ENCODE measurements at places on chromosomes 7 and 10.

DNA sequence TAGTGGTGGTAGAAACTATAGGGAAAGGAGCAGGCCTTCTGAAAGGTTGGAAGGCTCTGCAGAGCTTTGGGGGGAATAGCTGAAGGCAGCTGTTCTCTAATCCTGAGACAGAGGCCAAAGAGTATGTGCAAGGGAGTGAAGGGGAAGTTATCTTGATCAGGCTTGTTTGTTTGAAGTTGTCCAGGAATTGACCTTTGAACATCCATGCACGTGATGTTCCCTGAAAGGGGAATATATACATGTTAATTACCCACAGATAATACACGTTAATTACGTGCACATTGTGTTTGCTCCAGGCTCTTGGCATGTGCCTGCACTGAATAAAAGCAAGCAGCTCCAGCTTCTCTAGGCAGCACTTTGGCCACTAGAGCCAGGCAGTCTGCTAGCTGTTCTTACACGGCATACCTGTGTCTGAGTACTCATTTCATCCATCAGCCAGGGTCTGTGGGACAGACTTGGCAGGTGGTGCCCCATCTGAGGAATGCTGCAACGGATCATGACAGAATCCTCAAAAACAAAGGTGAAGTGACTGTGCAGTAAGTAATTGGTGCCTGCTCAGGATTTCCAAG lies 18.0 kb upstream of the STARD3NL start:
- DNase-seq: no peak

DNA sequence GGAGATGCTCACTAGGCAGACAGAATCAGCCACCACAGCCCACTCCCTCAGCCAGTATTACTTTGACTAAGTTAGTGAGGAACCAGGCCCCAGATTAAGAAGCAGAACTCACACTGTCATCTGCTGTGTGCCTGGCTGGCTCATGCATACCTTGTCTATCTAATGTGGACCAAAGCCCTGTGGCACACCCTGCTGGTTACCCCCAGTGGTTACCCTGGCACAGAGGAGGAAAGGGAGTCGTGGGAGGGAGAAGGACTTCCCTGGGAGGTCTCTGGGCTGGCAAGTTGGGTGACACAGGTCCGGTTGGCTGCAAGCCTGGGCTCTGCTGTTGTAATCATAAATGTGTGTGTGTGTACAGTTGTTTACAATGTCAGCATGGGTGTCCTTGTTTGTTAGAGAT lies 7.5 kb upstream of the SH2D4B start:
- no peak for DNase-seq

GRCh38 chr7:50303335-50304128 lies 984 bp upstream of the IKZF1 start:
- no peak for DNase-seq

DNA sequence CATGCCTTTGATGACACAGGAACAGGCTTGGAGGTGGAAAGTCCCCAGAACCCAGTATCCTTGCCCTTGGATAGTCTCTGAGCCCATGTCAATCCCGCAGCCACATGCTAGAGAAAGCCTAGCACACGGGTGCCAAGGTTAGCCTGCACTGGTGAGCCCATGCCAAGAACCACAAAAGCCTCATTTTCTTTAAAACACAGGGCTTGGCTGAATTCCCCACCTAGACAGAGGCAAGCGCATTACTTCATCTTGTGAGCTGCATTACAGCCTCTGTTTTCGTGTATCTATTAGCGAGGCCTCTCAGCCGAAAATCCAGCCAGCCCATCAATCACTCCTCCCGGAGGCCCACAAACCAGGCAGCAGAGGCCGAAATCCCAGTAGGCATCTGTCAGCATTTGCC lies 314.9 kb upstream of the AUTS2 start:
- DNase-seq: no peak

DNA sequence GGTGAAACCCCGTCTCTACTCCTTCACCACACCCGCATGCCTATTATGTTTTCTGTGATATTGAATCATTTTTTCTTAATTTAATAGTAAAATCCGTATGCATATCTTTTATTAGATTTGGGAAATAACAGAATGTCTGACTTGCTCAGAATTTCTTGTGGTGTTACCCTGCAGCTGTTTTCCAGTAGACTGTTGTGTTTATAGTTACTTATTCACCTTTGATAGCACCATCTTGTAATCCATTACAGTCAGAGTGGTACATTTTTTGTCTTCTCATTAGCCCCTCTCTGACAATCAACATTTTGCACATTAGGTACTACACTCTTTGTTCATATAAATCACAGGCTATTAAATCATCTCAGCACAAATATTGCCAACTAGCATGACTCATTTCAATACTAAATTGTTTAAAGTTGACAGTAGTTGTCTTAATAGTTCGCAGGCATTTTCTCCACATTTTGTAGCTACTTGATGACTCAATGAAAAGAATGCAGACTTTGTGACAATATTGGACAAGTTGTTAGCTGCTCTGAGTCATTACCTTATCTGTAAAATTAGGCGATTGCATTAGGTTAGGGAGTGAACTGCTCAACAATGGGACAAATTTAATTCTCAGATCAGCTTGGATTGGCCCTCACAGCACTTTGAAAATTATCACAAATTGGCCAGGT lies 17.8 kb upstream of the SLC16A12 start:
- DNase-seq: no peak

DNA sequence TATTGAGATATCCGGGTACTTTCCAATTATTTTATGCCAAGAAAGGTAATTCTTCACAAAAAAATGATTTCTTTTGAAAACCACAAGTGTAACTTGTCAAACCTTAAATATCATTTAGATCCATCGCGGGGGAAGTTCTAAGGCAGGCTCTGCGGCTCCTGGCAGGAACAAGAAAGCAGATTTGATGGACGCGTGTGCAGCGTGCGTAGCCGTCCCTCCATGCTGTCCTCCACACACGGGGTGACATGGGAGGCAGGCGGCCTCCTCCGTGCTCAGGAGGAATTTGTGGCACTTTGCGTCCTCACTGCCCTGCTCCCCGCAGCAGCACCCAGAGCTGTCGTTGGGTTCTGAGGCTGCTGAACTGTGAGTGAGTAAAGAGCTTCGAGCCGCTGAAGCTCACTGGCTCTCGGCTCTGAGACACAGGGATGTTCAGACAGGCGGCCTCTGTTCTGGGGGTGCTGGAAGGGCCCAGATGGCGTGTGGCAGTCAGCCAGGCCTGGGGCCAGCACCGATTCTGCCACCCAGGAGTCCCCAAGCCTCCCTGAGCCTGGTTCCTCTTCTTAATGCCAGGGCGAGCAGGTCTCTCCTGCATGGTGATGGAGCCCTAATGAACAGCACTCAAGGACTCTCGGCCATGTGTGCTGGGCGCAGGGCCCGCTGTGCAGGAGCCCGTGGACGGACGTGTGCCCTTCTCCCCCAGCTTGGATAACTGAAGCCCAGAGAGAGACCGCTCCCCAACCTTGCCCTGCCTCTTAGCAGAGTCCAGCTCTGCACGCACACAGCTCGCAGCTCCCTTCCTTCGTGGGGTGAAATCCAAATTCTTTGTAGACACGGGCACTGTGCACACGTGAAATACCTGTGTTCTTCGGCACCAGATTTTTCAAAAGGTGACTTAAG lies 185.4 kb upstream of the SHH start:
- DNase-seq: peak; percentile 73

DNA sequence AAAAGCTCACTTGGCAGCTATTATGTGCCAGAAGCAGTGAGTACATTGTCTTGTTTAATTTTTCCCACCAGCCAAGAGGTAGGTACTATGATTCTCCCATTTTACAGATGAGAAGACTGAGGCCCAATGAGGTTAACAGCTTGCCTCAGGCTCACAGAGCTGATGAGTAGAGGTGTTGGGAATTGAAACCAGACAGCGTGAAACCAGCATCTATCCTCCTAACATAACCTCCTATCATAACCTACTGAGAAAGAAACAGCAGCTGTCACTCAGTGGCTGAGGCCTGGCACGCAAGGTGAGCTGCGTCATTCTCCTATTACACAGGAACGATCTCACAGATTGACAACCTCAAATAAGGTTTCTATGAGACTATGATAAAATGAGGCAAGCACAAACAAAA lies 6.2 kb downstream of the PYROXD2 start:
- DNase-seq: no peak

GRCh38 chr10:100828738-100829096 lies 83.3 kb downstream of the PAX2 start:
- DNase-seq: no peak

- DNase-seq: no peak
Observed at GRCh38 chr7:2472739-2473138, 3.5 kb downstream of the GRIFIN start.

DNA sequence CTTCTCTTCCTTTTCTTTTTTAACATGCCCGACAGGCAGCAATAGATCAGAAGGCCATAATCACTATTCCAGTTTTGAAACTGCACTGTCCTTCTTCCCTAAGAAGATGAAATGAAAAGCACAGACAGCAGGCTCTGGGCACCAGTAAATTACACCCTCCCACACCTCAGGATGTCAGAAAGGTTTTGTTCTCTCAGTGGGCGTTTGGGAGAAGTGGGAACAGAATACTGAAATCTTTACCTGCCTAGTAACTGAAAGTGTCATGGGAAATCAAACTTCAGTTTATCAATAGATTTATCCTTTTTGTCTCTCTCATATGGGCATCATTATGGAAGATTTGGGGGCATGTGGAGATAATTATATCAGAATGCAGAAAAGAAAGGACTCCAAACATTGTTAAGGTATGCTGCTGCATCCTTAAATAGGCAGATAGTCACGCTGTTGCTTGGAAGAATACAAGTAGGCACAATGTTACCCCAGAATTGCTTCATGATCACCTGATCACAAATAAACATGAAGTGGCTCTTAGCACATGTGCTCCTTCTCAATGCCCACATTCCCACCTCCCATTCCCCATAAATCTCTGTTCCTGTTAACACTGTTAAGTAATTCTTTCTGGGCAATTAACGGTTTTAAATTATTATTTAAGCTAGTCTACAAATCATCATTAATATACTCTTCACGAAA lies 113.3 kb downstream of the DOCK4 start:
- DNase-seq: no peak

GRCh38 chr7:112130729-112131410 lies 75.3 kb downstream of the DOCK4 start:
- DNase-seq: no peak

DNA sequence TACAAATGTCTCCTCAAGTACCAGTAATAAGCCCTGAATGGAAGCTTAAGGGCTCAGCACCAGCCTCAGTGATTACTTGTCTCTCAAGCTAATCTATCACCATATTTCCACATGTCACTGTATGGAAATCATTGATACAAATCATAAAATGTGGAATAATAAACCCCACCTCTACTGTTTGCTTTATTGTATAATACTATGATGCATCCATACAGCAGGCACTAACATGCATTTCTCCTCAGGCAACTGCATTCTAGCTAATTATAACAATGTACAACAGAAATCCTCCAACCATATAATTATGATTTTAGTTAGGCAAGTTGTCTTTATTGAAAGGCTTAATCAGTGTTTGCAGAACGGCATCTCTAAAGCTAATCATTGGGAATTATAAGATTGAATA lies 26.2 kb downstream of the CRPPA start:
- DNase-seq: no peak

- DNase-seq: no peak
Observed at GRCh38 chr7:84529480-84530205, 335.1 kb upstream of the SEMA3A start.

DNA sequence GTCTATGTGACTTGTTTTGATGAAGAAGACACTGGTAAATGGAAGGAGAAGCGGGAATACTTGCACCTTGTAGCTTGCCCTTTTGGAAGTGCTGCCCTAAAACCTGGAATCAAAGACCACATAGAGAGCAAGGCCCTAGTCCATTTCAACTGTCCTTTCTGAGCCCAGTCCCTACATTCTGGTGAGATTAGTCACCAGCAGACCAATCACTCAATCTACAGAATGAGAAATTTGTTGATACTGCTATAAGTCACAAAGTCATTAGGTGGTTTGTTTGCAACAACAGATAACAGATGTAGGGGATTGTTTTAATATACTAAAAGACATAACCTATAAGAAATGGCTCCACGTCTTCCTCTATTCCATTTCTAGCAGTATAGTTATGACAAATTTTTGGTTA lies 33.6 kb downstream of the WASL start:
- DNase-seq: no peak

Measured in osteocyte (in vitro differentiated cells).